ENCODE measurements at places on chromosomes 12 and 14.

- no peak for DNase-seq
These were observed 33.1 kb downstream of the IRF2BPL start for GRCh38 chr14:76995279-76996035.

DNA sequence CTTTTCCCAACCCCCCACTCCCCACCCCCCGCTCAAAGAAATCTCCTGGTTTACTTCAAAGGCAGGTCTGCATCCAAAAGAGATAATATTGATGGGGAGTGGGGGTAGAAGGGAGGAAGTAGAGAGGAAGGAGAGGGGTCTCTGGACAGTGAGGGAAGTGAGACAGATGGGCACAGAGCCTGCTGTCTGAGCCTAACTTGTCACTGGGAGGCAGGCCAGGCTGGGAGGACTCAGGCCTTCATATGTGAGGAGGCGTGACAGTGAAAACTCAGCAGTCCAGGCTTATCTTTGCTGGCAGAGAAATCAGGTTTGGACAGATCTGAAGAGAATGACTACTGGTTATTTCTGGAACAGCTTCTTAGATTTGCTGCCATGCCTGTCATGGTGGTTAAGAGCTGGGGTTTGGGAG is 192.3 kb downstream of the NUAK1 start:
- peak; percentile 75 for DNase-seq

- DNase-seq = no peak
These were observed 513 bp downstream of the CCNK start for GRCh38 chr14:99481745-99482099.

DNA sequence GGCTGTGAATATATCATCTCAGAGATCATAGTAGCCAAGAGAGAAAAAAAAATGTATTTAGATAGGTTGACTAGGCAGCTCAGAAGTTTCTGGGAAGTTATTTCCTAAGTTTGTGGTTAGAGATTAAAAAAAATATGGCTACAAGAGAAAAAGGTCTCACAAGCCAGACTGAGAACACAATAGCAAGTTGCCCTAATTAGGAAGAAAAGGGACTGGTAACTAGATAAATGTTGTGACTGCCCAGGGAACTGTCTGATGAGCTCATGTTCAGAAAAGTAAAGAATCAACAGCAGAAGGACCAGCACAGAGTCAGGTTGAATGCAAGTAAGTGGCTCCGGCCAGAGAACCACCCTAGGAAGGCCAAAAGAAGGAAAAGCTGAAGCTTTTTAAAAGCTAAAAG is 256.6 kb downstream of the PRKD1 start:
- DNase-seq = peak; percentile 18

DNA sequence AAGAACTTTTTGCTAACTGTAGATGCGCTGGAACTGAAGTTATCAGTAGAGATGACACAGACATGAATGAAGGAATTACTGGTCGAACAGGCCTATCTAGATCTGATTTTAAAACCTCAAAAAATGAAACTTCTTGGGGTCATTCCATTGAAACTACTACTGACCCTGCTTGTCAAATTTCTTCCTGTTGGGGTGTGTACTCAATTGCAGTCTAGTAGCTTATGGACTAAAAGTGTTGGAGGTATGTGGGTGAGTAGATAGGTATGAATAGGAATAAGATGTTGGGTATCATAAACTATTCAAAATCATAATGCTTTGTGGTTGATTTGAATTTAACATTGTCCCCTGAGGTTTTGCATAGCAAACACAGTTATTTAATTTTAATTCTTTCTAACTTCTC is 9.2 kb downstream of the APOLD1 start:
- no peak for DNase-seq

- DNase-seq = no peak
These were observed 25.3 kb upstream of the SPTLC2 start for GRCh38 chr14:77641534-77642341.

GRCh38 chr12:11059784-11060183 is 2.3 kb downstream of the TAS2R46 start:
- DNase-seq = no peak

- DNase-seq = peak; percentile 6
These were observed at the start of gene HOXC5 for GRCh38 chr12:54032627-54033100. Gene HOXC5 (plus strand): TSS chr12:54033050. CDS start chr12:54033123, 73 bp downstream.

DNA sequence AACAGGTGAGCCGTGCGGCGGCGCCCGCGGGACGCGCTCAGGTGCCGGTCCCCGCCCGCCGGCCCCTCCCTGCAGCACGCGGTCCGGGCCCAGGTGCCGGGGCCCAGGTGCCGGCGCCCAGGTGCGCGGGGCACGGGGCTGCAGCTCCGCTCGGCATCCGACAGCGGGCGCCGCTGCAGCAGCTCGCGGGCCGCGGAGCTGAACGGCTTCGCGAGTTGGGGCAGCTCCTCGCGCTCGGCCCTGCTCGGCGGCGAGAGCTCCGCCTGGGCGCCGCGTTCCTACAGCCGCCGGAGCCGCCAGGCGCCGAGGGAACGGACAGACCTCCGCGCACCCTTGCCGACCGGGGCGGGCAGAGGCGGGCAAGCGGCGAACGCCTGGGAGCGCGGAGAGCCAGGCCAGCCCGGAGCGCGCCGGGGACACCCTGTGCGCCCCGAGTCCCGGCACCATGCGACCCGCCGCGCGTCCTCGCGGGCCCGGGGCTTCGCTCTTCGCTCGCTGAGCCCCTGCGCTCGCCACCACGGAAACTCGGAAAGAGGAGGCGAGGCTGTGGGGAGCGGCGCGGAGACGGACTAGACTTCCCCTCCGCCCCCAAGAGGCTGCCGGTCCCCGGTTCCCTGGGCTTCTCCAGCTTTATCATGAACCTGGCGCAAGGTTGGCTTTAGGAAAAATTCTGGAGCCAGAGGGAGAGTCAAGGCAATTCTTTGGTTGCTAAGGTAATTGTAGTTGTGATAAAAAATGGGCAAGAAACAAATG is at the start of gene RGS6:
TSS of gene RGS6 (plus strand) at position 201 of the 753 bp plus-strand sequence.
- DNase-seq = no peak

DNA sequence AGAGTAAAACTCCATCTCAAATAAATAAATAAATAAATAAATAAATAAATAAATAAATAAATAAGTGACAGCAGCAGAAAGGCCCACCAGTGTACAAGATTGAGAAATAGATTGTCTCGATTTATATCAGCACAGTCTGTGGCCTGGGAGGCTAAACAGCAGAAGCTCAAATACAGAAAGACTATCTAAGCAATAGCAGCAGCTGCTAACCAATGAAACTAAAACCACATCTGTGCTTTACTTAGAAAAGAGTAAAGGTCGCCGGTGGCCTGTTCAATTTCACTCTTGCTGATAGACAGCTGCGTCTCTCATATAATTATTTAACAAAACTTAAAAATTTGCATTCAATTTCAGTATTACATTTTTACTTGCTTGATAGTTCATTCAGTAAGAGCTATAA is 325.7 kb downstream of the CEP128 start:
- no peak for DNase-seq

GRCh38 chr12:13085968-13086686 is 17.3 kb downstream of the GSG1 start:
- no peak for DNase-seq

DNA sequence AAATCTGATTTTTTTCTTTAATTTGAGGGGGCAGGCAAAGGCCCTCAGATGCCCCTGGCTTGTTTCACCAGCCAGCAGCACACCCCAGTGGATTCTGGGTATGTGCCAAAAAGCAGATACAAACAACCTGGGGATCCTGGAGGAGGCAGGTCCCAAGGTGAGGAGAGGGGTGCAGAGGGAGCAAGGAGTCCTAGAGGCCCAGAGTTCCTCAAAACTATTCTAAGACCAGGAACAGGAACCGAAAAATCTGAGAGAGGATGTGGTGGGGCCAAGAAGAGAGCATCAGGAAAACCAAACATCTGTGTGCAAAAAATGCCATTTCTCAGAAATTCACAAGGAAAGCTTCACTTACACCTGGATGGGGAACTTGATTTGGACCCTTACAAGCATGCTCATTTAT is 8.2 kb downstream of the KCNA5 start:
- no peak for DNase-seq

DNA sequence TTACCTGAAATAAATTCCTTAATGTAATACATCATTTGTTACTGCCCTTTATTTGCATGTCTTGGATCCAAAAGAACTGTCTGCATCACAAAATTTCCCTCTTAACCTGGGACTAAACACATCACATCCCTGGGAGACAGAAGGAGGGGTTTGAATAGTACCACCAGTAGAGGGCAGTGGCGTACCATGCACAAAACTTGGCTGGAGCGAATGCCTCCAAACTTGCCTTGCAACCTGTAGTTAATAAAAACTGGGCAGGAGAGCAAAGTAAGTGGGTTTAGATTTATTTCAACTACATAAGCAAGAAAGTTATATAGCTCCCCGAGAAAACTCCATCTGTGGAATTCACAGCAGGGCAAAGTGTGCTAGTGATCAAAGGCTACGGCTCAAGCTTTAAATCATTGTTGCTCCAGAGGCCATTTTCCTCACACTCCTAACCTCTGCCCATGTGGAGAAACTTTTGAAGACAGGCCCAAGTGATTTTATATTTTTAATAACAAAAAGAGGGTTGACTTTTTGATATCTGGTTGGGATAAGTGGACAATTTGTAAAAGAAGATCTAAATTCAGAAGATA is 1176.7 kb upstream of the SEL1L start:
- peak; percentile 61 for DNase-seq

DNA sequence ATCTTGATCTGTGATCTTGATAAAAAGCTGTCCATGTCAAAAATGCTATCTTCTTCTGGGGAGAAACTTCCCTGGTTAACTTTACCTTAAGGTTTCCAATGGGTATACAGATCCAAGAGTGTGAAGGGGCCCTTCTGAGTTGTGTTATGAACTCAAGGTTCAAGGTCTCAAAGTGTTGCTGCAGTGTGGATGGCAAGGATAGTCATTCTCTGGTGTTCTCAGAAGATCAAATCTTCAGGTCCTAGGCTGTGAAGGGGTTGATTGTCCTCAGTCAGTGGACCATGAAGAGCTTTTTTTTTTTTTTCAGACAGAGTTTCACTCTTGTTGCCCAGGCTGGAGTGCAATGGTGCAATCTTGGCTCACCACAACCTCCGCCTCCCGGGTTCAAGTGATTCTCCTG is 114.4 kb downstream of the SPTSSA start:
- no peak for DNase-seq

DNA sequence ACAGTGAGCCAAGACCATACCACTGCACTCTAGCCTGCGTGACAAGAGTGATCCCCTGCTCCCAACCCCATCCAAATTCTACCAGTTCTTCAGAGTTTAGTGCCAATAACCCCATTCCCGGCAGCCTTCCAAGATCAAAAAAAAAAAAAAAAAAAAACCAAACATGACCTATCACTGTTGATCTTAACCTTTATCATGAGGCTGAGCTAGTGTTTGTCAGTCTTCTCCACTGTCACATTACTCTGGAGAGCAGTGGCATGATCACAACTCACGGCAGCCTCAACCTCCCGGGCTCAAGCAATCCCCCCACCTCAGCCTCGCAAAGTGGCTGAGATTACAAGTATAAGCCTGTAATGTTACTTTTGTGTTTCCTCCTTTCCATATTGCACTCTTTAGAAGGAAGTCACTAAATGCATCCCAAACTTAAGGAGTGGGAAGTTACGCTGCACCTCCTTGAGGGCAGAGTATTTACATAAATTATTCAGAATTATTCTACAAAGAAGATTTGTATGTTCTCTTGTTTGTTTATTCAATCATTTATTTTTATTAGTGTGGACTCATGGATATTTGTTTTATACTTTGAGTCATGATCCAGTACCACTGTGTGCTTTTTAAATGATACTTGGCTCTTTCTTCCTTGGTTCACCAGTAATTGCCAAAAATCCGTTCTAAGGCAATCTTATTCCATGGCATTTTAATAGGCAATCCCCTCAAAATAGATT is 31.5 kb upstream of the FAM222A start:
- DNase-seq = no peak

DNA sequence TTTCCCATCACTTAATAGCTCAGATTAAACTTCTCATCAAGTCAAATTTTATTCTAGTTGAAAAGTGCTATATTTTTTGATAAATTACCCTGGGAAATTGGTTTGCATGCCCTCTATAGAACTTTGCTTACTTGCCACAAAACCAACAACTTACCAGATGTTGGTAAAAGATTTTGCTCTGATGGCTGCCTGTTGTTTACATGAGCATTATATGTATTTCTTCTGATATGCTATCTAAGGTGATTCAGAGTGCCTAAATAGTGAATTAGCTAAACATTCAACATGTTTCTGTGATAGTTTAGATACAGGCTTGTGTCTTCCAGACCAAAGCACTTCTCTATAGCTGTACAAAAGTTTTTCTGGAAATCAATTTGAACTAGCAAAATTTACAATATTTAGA is 51.0 kb downstream of the PPM1A start:
- DNase-seq = no peak

DNA sequence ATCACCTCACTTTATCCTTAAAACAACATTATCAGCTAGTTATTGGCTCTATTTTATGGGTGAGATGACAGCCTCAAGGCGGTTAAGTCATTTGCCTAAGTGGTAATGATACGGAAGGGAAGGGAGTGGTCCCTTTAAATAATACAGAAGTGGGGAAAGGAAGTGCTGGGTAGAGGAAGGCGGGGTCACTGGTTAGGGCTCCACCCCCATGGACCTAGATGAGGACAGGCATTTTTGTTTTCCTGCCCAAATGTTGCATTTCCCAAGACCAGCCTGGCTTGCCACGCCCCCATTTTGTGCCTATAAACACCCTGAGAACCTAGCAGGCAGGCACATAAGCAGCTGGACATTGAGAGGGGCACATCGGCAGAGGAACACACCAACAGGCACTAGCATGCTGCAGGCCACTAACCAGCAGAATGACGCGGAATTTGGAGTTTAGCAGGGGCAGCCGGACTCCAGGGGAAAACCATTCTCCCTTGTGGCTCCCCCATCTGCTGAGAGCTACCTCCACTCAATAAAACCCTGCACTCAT is 100.9 kb downstream of the EPS8 start:
- DNase-seq = no peak

DNA sequence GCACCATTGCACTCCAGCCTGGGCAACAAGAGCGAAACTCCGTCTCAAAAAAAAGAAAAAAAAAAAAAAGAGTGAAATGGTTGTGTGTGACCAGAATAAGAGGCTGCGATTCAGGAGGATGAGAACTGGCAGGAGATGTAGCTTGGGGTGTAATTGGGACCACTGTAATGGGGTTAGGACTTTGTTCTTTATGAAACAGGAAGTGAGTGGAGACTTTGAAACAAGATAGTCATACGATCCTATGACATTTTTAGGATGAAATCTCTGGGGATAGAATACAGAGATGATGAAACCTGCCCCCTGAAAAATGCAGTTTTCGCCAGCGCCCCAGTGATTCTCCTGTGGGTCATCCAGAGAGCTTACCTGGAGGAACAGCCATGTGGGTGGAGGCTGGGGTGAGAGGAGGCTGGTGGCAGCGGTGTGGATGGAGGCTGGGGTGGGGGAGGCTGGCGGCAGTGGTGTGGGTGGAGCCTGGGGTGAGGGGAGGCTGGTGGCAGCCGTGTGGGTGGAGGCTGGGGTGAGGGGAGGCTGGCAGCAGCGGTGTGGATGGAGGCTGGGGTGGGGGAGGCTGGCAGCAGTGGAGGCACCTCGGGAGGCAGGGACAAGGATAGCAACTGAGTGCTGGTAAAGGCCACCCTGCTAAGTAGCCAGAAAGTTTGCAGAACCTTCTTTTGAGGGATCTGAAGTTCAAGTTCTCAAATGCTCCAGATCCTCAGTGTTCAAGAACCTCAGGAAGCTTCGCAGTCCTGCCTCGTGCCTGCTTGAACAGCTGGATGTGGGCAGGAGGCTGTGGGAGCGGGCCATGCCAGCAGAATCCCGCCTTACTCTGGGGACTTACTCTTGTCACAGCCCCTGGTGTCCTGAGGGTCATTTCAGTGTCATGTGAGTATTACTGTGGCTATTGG is 20.2 kb downstream of the FBXL14 start:
- no peak for DNase-seq

Measured in astrocyte of the cerebellum (primary cell).